ENCODE measurements at places on chromosomes 11 and 22.

DNA sequence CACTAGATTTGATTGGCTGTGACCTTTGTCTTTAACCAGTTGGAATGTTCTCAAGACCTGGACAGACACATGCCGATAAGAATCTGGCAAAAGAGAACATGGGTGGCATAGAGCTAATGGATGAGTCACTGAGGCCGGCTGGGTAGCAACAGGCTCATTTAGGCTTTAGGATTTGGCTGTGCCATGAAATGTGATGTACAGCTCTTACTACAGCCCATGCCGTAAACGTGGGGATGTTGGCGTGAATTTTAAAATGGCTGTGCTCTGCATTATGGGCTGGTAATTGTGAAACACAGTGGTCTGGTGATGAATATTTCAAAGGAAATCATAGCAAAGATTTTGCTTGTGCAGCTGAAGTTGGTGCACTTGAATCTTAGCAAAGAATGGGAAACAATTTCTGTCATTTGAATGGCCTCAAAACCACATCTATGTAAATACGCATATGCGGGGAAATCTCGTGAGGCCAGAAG, 332.4 kb downstream of the TBC1D22A start:
- H3K27me3 ChIP-seq = no peaks in the 10 kb centered on the region
- no peak for DNase-seq
- H3K36me3 ChIP-seq = no peaks in the 10 kb centered on the region
- H3K4me1 ChIP-seq = peaks cover 7% of the 10 kb centered on the region

- H3K27ac ChIP-seq = peak overlapping the region; percentile 36
- no peaks in the 10 kb centered on the region for H3K36me3 ChIP-seq
- H3K27me3 ChIP-seq = no peaks in the 10 kb centered on the region
Measured at GRCh38 chr11:3877364-3878257, 22.1 kb downstream of the STIM1 start.

- peaks cover 16% of the 10 kb centered on the region for H3K4me1 ChIP-seq
- peak; percentile 90 for DNase-seq
- peak overlapping the region; percentile 91 for H3K27ac ChIP-seq
- H3K27me3 ChIP-seq = no peaks in the 10 kb centered on the region
- H3K4me3 ChIP-seq = peak overlapping the region; percentile 97
Measured at GRCh38 chr11:776561-777287, 563 bp downstream of the GATD1 start.

DNA sequence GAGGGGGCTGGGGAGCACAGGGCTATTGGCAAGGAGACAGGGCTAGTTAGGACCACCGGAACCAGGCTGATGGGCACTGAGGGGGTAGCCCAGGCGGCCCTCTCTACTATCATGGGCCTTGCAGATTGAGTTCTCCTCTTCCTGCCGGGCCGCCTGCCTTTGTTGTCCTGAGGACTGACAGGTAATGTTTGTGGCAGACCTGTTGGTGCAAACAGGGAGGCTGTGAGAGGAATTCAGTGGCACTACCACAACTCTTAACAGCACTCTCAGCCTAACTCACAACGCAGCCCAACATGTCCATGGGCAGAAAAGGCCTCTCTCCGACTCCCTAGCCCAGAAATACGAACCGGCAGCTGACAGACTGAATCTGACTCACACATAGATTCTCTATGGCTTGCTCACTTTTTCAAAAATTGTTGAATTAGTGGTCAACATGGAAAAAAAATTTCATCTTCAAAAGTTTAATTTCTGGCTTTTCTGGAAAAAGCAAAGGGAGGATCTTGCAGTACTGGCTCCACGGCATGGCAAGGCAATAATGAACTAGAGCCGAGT, 11.4 kb downstream of the KCNJ5 start:
- H3K36me3 ChIP-seq = no peaks in the 10 kb centered on the region
- H3K4me1 ChIP-seq = peaks cover 29% of the 10 kb centered on the region
- no peak for DNase-seq

DNA sequence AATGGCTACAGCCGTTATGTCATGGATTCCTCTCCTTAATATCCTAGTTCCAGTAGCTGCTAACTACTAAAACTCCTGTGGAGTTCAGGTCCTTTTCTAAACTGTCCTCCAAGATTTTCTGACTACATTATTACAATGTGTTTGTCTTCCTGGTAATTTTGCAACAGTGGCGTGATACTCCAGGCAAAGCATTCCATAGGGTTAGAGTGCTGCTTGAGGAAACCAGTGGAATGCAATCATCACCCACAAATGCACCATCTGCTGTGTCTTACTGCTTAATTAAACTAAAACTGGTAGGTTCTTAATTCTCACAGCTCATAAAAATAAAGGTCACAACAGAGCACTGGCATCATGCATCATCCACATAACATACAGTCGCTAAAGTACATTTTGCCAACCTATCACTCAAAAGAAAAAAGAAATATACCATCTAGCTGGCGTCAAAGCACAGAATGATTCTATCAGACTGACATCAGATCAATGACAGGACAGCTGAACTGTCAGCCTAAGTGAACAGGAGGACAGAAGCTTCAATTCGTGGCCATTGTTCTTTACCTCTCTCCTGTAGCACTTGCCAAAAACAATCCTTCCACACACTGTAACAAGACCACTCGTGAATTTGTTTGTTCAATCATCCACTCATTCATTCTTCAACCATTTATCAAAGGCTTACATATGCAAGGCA, 182.5 kb downstream of the CADM1 start:
- H3K36me3 ChIP-seq = no peaks in the 10 kb centered on the region
- no peaks in the 10 kb centered on the region for H3K27me3 ChIP-seq
- no peak overlapping the region for H3K4me3 ChIP-seq
- H3K4me1 ChIP-seq = peaks cover 4% of the 10 kb centered on the region
- DNase-seq = no peak

DNA sequence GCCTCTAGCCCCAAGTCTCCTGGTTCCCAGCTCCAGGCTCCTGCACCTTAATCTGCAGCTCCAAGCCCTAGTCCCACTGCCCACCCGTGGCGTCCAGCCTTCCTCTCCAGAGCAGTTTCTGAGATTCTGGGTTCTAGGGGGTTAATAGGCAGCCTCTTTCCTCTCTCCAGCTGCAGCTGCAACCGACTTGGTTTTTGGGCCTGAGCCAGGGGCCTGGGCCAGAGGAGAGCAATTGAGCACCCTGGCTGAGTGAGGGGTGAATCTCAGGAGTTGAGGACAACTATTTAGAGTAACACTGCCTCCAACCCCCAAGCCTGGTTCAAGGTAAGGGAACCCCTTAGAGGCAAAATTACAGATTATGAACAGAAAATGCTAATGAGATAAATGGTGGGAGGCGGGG, 9.0 kb upstream of the CHRM1 start:
- no peak overlapping the region for H3K4me3 ChIP-seq
- peaks cover 23% of the 10 kb centered on the region for H3K4me1 ChIP-seq
- DNase-seq = no peak
- H3K27me3 ChIP-seq = peaks cover 67% of the 10 kb centered on the region

- no peak overlapping the region for H3K27ac ChIP-seq
- no peaks in the 10 kb centered on the region for H3K36me3 ChIP-seq
Measured at GRCh38 chr22:49307481-49307830, 520.2 kb downstream of the BRD1 start.

GRCh38 chr11:65595131-65595530, 469 bp downstream of the KCNK7 start:
- peaks cover 14% of the 10 kb centered on the region for H3K4me1 ChIP-seq
- no peaks in the 10 kb centered on the region for H3K36me3 ChIP-seq
- peaks cover 43% of the 10 kb centered on the region for H3K27me3 ChIP-seq
- no peak overlapping the region for H3K4me3 ChIP-seq
- DNase-seq = no peak
- H3K27ac ChIP-seq = no peak overlapping the region

- peak overlapping the region; percentile 94 for H3K4me3 ChIP-seq
- DNase-seq = peak; percentile 60
- peaks cover 31% of the 10 kb centered on the region for H3K4me1 ChIP-seq
- no peaks in the 10 kb centered on the region for H3K36me3 ChIP-seq
Measured at GRCh38 chr11:69642549-69642912, 1.6 kb downstream of the CCND1 start.

- no peak overlapping the region for H3K27ac ChIP-seq
- no peak overlapping the region for H3K4me3 ChIP-seq
- H3K36me3 ChIP-seq = no peaks in the 10 kb centered on the region
- peak; percentile 76 for DNase-seq
- H3K4me1 ChIP-seq = peaks cover 45% of the 10 kb centered on the region
Measured at GRCh38 chr22:42321908-42322561, 51.6 kb upstream of the TCF20 start.

DNA sequence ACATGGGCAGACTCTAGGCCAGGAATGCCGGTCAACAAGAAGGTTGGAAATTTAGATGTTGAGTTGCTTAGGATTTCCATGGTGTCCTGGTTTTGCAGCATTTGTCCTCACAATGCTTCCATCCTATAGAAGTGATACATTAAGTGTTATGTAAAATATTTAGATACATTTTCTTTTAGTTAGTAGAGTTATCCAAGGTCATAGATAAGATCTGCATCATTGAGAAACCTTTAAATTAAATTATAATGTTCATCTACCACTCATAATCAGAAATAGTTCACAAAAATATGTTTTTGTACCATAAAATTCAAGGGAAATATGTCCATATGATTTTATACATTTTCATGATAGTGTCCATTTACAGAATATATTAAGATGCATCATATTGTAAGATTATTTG, at the start of gene OR51F1:
Gene OR51F1, minus strand, starts transcription at position 101 of the 400 bp plus-strand sequence. Its CDS starts 0 bp downstream, at position 101.
- H3K36me3 ChIP-seq = no peaks in the 10 kb centered on the region
- no peak for DNase-seq
- no peaks in the 10 kb centered on the region for H3K4me1 ChIP-seq

GRCh38 chr11:120637131-120637530, 125.6 kb downstream of the GRIK4 start:
- no peaks in the 10 kb centered on the region for H3K36me3 ChIP-seq
- H3K4me3 ChIP-seq = no peak overlapping the region
- no peak overlapping the region for H3K27ac ChIP-seq
- H3K27me3 ChIP-seq = peaks cover 29% of the 10 kb centered on the region
- H3K4me1 ChIP-seq = no peaks in the 10 kb centered on the region

DNA sequence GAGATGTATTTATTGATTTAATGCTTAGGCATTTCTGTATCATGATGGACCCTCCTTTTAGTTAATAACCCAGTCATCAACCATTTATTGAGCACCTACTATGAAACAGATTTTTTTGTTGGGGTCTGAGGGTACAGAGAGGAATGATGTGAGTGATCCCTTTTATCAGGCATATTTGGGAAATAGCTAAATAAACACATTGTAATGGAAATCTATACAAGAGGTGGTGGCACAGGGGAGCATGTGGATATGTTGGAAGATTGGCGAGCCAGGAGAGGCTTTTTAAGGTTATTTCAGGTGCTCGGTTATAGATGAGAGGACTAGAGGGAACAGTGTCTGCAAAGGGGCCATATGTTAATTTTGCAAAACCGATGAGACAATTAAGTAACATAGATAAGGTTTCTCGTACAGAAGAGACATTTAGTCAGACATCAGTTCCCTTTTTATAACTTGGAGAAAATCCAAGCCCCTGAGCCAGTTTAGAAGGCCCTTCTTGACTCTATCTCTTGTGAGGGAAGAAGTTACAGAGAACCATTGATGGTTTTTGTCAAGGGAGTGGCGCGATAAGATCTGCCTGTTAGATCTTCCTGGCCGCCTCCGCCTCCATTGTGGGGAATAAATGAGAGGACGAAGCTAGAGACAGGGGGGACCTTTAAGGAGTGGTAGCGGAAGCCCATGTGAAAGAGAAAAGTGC, 2.0 kb downstream of the ATXN10 start:
- H3K4me1 ChIP-seq = peaks cover 8% of the 10 kb centered on the region
- H3K27ac ChIP-seq = no peak overlapping the region
- H3K27me3 ChIP-seq = no peaks in the 10 kb centered on the region
- H3K4me3 ChIP-seq = peak overlapping the region; percentile 87
- no peak for DNase-seq

GRCh38 chr11:80365076-80365725, 924.4 kb upstream of the TENM4 start:
- no peaks in the 10 kb centered on the region for H3K27me3 ChIP-seq
- H3K36me3 ChIP-seq = no peaks in the 10 kb centered on the region
- H3K4me3 ChIP-seq = no peak overlapping the region
- peaks cover 26% of the 10 kb centered on the region for H3K4me1 ChIP-seq
- peak overlapping the region; percentile 57 for H3K27ac ChIP-seq

DNA sequence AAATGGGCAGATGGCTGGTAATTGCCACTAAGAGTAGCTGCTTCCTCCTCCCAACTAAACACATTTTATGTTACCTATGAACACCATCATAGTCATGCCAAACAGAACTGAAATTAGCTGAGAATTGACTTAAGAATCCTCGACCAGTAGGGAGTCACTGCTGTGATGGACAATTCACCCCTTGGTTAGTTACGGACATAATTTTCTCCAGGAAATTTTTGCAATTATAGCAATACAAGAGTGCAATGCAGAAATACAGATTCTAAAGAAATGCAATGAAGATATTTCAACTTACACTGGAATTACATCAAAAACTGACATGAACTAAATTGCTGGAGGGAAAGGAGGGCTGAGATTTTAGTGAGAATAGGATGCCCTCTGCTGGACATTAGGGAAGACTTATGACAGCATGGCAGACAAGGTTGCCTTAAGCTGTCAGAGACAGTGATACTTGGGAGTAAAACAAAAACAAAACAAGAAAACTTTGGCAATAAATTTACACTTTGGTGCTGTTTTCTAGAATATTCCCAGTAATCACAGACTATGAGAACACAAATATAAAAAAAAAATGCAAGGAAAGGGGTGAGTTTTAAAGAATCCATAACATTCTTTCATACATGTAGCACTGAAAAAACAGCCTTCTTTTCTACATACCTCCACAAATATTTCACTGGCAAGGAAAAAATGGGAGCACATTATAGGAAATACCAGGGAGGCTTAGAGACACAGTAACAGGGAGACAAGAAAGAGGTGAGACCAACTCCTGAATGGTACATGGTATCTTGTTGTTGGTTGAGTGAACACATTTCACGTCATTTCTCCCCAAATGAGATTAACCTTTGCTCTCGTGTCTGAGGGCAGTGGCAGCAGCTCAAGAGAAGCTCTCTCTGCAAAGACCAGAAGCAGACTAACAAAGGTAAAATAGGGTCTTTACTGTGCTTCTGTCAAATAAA, 11.2 kb upstream of the PPP2R1B start:
- no peaks in the 10 kb centered on the region for H3K27me3 ChIP-seq
- H3K27ac ChIP-seq = no peak overlapping the region
- H3K4me1 ChIP-seq = peaks cover 9% of the 10 kb centered on the region
- peak; percentile 78 for DNase-seq
- no peaks in the 10 kb centered on the region for H3K36me3 ChIP-seq
- no peak overlapping the region for H3K4me3 ChIP-seq

GRCh38 chr11:72228229-72228843, 3.8 kb downstream of the INPPL1 start:
- no peaks in the 10 kb centered on the region for H3K27me3 ChIP-seq
- DNase-seq = no peak
- H3K4me3 ChIP-seq = no peak overlapping the region
- peaks cover 5% of the 10 kb centered on the region for H3K4me1 ChIP-seq
- H3K36me3 ChIP-seq = no peaks in the 10 kb centered on the region
- no peak overlapping the region for H3K27ac ChIP-seq

DNA sequence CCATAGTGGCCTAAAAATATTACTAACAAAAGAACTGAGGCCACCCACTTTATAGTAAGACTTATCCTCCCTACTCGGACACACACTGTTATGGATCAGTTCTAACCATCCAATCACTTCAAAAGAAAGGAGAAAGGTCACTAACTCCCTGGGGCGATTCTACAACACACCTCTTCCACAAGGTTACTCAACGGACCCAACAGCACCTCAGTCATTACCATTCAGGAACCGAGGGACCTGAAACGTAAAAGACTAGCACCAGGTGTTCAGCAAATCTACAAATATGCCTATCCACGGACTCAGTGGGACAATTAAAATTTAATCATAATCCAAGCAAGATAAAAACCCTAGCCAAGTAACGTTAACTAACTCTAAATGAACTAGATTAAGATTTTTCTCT, 1.6 kb downstream of the HNRNPUL2 start:
- H3K4me1 ChIP-seq = peaks cover 18% of the 10 kb centered on the region
- no peak for DNase-seq
- H3K27ac ChIP-seq = peak overlapping the region; percentile 96

- no peak overlapping the region for H3K27ac ChIP-seq
- H3K4me1 ChIP-seq = no peaks in the 10 kb centered on the region
- H3K27me3 ChIP-seq = no peaks in the 10 kb centered on the region
- no peak overlapping the region for H3K4me3 ChIP-seq
Measured at GRCh38 chr11:130631119-130631518, 182.7 kb downstream of the ADAMTS15 start.

All from neural progenitor cell (in vitro differentiated cells).